Muscle of leg (tissue), 16 donors: ENCODE measurements at places on chromosomes 6 and 20.

DNA sequence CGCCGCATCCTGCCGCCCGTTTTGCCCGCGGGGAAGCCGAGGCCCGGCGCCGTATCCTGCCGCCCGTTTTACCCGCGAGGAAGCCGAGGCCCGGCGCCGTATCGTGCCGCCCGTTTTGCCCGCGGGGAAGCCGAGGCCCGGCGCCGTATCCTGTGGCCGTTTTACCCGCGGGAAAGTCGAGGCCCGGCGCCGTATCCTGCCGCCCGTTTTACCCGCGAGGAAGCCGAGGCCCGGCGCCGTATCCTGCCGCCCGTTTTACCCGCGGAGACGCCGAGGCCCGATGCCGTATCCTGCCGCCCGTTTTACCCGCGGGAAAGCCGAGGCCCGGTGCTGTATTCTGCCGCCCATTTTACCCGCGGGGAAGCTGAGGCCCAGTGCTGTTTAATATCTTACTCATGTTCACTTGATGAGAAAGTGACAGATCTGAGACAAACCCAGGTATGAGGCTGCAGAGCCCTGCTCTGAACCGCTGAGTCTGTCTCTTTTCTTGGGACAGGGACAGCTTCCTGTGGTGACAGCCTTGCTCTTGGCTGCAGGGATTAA is 129.4 kb downstream of the CDH26 start:
- DNase-seq: peak; percentile 54

- DNase-seq: peak; percentile 55
These were observed 3.4 kb upstream of the MICAL1 start for GRCh38 chr6:109458774-109459531.

DNA sequence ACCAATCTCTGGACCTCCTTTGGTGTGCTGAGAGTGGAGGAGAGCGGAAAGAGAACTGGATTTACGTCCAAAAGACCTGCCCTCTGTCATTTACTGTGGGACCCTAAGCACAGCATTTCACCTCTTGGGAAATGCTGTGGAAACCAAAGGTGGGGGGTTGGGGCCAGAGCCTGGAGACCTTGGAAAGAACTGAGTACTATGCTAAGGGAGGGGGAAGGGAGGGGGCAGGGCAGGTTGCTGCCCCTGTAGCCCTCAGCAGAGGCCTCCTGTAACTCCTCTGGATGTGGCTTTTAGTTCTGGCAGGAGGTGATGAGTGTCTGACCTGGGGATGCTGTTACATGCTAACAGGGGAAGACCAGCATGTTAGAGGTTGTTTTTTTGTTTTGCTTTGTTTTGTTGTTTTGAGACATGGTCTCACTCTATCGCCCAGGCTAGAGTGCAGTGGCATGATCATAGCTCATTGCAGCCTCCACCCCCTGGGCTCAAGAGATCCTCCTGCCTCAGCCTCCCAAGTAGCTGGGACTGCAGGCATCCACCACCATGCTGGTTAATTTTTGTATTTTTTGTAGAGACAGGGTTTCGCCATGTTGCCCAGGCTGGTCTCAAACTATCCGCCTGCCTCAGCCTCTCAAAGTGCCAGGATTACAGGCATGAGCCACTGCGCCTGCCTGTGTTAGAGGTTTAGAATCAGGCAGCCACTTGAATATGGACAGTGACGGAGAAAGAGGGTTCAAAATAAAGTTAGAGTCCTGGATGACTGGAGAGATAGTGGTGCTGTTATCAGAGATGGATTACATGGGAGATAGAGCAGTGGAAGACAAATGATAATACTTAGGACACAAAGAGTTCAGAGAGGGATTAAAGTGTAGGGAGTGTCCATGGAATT is 18.4 kb upstream of the PARD6B start:
- no peak for DNase-seq

GRCh38 chr6:147283460-147283859 is 79.2 kb downstream of the STXBP5 start:
- DNase-seq: peak; percentile 50

GRCh38 chr20:18672834-18673233 is 85.0 kb downstream of the DTD1 start:
- no peak for DNase-seq

GRCh38 chr6:7155871-7156579 is 48.3 kb downstream of the RREB1 start:
- peak; percentile 47 for DNase-seq

DNA sequence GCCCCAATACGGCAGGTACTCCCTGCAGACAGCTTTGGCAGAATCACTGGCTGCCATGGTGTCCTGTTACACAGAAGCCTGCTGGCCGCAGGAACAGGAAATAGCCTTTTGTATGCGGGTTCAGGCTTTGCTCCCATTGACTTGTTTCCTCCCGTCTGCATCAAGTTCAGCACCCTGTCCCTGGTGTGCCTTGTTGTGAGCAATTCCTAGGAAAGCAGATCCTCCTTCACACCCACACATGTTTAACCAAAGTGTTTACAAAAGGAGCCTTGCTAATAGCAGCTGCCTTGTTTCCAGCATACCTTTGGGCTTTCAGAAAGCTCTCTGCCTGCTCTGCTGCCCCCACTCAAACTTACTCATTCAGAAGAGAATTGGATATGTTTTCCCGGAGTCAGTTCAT is 127.2 kb upstream of the SUPT3H start:
- DNase-seq: no peak

GRCh38 chr6:157615420-157615769 is 207.7 kb upstream of the SNX9 start:
- no peak for DNase-seq

GRCh38 chr6:128337619-128338018 is 182.8 kb downstream of the PTPRK start:
- no peak for DNase-seq

DNA sequence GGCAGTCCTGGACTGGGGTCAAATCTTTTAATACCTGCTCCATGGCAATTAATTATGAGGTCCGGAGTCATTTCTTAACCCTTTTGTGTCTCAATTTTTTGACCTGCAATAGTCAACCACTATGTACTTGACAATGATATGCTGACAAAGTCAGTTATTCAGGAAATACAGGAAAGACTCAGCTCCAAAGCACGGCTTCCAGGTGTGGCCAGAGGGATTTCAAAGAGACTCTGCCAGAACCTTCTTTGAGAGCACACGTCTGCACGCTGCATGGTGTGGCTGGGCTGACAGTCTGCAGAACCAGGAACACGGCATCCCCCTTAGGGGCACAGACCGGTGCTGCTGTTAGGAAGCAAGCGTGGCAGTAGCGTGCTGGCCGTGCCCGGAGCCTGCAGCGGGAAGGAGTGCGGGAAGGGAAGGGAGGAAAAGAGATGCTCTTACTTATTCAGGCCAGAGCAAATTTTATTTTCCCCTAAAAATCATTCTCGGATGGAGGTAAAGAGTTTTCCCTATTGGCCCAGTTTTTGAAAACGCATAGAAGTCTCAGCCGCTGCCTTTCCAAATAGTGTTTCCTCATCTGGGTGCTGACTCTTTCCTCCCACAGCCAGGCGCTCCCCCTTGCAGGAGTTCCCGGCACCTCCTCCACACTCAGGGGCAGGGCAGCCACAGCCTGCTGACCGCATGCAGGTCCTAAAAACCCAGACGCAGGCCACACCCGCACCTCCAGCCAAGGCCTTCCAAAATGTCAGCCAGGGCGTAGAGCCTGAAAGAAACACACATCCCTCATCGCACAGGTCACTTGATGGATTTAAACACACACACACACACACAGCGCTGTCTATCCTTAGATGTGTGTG is 187.4 kb upstream of the SNX9 start:
- DNase-seq: no peak

DNA sequence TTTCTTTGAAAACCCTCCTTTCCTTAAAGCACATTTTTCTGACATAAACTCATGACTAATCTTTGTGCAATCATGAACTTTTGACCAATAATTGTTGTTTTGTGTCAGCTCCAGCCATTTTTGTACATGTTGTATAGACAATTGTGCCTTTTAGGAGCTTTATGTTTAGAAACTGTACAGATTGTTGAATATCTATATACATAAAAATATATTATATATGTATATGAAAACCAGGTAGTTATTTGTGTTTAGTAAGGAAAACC is 125.7 kb upstream of the EDN1 start:
- no peak for DNase-seq

GRCh38 chr6:106959985-106960384 is 14.5 kb downstream of the CD24 start:
- no peak for DNase-seq

GRCh38 chr6:34743625-34744293 is 13.5 kb upstream of the SNRPC start:
- DNase-seq: no peak

DNA sequence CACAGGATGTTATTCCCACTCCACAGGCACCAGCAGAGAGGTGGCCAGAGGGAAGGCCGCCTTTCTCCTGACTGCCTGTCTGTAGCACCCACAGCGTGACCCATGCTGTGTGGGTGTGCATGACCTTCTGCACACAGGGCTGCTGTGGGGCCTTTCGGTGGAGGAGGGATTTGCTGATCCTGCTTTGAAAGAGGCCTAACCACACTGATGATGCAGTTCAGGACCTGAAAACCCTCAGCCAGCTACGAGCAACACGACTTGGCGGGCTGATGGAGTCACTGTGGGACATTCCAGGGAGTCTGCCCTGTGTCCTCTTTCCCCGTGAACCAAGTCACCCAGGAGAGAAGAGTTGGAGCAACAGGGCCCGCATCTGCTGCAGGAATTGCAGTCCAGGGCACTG is 49.1 kb downstream of the SYTL3 start:
- DNase-seq: no peak

GRCh38 chr6:2429460-2429859 is 184.1 kb upstream of the GMDS start:
- DNase-seq: no peak

GRCh38 chr6:139485742-139486475 is 111.5 kb upstream of the CITED2 start:
- DNase-seq: no peak

- no peak for DNase-seq
These were observed 125.7 kb downstream of the CRYBG1 start for GRCh38 chr6:106486236-106486635.

- DNase-seq: peak; percentile 39
These were observed 1304.6 kb downstream of the EPHA7 start for GRCh38 chr6:92114797-92115196.

- DNase-seq: peak; percentile 27
These were observed 93.3 kb downstream of the CDH22 start for GRCh38 chr20:46214824-46215488.

DNA sequence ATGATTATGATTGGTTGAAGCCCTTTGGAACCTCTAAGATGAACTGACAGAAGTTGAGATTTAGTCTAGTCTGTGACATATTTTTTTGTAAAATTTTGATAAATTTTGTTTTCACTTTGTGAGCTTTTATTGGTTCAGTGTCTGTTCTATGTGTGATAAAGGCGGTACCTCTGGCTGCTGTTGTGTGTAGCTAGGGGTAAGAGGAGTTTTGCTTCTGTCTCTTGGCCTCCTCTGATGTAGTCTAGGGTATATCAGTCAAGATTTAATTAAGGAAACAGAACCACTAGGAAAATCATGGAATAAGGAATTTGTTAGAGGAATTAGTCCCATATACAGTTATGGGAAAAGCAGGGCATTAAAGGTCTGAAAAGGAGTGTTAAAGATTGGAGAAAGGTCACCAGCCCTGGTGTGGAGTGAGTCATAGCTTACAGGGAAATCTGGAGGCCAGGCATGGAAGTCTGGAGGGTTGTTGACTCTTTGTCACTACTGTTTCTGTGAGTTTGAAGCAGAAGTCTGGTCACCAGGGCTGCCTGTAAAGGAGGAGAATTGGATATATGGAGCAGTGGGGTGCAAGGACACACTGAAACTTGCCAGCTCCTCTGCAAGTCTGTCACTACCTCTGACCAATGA is 28.5 kb downstream of the CDC5L start:
- no peak for DNase-seq

GRCh38 chr6:119603501-119603900 is 253.9 kb upstream of the MAN1A1 start:
- no peak for DNase-seq

DNA sequence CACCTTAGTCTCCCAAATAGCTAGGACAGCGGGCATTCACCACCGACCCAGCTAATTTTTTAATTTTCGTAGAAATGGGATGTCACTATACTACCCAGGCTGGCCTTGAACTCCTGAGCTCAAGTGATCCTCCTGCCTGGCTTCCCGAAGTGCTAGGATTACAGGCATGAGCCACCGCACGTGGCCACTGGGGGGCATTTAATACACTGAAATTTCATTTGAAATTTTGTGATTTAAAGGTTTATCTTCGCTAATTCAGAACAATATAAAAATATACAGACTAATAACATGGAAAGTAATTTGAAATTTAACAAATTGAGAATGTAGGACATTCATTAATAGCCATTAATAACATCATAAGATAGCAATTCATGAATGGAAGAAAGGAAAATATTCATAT is 20.5 kb upstream of the TBC1D32 start:
- no peak for DNase-seq

DNA sequence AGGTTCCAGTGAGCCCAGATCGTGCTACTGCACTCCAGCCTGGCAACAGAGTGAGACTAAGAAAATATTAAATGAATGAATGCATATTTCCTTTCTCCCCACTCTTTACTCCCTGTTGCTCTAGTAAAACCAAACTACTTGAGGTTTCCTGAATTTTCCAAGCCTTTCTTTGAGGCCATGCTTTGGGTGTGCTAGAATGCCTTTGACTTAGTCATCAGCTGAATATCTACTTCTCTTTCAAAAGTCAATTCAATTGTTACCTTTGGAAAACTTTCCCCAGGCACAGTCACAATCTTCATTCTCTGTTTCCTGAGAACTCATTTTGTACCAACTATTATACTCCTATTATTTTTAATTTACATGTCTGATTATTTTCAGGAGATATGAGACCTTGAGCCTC is 27.5 kb upstream of the CEP85L start:
- DNase-seq: no peak

GRCh38 chr20:13288357-13288756 is 67.3 kb downstream of the ISM1 start:
- DNase-seq: no peak

DNA sequence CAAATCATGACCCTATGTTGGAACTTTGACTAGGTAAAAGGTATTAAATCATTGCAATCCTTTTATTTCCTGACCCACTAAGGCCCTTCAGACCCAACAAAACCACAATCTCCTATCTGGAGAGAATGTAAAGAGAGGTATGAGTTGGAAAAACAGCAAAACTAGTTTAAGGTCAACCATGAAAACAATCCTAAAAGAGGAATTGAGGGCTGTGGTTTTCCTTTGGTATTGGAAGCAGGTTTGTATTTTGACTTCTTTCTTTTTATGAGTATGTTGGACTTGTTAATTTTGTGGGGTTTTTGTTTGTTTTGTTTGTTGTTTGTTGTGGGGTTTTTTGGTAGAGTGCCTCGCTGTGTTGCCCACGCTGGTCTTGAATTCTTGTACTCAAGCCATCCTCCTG is 4.7 kb upstream of the SEC63 start:
- no peak for DNase-seq

- DNase-seq: peak; percentile 35
These were observed 1.1 kb upstream of the TMEM74B start for GRCh38 chr20:1185790-1186334.

- DNase-seq: no peak
These were observed 145.8 kb downstream of the LCA5 start for GRCh38 chr6:79391480-79391879.

DNA sequence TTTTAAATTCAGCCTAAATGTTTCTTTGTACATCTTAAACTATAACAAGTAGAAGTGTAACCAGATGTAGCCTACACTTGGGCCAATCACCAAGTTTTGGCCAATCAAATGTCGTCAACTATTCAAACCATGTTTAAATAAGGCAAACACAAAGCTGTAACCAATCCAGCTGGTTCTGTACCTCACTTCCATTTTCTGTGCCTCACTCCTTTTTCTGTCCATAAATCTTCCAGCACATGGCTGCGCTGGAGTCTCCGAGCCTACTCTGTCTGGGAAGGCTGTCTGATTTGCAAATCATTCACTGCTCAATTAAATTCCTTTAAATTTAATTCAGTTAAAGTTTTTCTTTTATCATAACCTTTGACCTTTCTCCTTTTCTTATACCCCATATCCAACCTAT is 7.7 kb upstream of the AHI1 start:
- DNase-seq: no peak
